ENCODE measurements at places on chromosomes 1 and 21.

DNA sequence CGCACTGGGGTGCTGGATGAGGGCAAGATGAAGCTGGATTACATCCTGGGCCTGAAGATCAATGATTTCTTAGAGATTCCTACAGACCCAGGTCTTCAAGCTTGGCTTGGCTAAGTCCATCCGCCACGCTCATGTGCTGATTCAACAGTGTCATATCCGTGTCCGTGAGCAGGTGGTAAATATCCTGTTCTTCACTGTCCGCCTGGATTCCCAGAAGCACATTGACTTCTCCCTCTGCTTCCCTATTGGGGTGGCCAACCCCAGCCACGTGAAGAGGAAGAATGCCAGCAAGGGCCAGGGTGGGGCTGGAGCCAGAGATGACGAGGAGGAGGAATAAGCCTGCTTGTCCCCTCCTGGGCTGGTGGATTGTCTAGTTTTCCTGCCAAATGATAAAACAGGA is 2.2 kb upstream of the CBR3 start:
- no peak for DNase-seq

GRCh38 chr1:64535938-64536835 is 66.3 kb downstream of the CACHD1 start:
- DNase-seq = no peak

DNA sequence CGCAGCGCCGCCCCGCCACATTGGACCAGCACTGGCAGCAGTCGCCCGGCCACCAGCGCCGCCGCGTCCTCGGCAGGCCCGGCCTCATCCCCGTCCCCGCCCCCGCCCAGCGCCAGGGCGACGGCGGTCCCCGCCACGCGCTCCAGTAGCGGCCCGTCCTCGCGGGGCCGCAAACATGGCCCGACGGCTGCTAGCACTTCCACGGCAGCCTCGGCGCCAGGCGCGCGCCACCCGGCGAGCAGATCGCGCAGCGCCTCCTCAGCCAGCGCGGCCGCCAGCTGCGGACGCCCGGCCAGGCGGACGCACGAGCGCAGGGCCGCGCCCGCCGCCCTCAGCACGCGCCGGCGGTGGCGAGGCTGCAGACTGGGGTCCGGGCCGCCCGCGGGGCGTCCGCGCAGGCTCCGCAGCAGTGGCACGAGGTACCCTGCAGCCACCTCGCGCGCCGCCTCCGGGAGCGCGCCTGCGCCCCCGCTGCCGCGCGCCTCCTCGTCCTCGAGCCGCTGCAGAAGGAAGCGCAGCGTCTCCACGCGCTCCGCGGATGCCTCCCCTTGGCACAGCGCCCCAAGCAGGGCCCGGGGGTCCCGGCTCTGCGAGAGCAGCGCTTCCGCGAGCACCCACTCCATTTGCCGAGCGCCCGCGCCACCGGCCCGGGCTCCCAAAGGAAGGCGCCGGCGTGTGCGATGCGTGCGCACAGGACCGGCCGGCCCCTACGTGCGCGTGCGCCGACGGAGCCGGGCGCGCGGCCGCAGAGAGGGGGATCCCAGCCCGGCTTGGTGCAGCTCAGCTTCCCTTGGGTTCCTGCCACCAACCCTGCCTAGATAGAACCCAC is at the start of gene TARBP1:
Gene TARBP1 (minus strand): TSS at position 699 of the 829 bp plus-strand sequence. CDS start 76 bp downstream, at position 623.
- DNase-seq = peak; percentile 89

- DNase-seq = no peak
Measured at GRCh38 chr1:21624571-21625389, 44.4 kb downstream of the RAP1GAP start.

DNA sequence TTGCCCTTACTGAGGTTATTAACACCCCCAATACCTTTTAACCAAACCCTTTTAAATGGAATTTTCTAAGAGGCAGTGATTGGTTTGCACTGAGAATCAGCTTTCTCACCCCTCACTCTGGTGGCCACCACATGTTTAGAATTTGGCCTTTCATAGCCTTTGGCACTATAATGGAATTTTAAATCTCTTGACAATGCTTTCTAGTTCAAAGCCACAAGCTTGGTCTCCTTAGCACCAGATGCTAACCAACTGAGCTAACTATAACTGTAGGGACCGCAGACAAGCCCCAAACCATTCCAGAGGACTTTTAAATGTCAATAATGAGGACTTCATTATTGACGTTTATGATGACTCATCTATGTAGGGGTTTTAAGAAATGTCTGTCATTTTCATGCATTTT is 238.7 kb upstream of the SNX7 start:
- peak; percentile 20 for DNase-seq

DNA sequence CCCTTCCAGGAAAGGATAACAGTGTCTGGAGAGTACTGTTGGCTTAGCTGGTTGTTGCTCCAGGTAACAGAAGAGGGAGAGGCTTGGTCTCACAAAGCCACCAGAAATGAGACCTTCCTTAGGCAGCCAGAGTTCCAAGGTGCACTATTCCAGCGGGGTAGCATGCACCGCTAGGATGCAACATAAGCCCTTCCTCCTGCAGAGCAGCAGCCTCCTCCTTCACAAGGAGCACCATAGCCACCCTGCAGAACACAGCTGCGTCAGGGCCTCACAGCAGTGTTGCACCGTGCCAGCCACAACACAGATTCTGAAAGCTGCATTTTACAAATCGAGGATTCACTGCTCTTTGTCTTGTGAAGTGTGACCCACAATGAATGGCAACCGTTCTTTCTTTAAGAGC is 142.0 kb downstream of the CLIC6 start:
- no peak for DNase-seq

GRCh38 chr1:229874136-229874535 is 192.9 kb upstream of the GALNT2 start:
- DNase-seq = peak; percentile 6

- peak; percentile 63 for DNase-seq
Measured at GRCh38 chr1:29197590-29197924, 15.9 kb upstream of the SRSF4 start.

DNA sequence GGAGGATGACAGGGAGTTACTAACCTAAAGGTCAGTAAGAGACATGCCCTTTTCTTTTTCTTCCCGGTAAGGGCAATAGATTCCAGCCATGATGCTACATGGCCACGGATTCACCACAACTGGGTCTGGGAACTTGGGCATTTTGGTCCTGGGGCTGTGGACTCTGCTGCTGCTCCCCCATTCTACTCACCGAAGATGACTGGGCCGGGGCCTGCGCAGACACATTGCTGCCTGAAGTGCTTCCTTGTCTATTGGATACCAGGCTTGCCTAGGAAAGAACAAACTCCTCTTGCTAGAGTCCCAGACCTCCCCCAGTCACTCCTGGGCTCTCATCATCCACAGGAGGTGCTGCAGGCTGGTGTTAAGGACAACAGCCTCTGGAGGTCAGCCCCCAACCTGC is 49.9 kb upstream of the A3GALT2 start:
- no peak for DNase-seq

DNA sequence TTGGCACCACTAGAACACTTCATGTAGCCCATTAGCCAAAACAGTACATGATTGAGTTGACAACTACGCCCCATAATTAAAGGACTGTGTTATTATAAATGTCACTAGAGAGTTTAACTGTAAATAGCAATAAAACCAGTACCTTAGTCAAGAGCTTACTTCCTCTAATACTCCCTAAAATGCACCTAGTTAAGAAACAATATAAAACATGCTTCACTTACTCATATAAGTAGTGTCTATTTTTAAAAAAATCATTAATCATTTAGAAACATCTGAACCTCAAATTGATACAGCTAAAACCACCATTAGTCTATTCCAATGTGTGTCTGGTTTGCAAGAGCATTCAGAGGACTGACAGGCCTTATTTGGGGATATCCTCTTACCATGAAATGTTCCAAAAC is 25.3 kb downstream of the PTP4A2 start:
- no peak for DNase-seq

- peak; percentile 68 for DNase-seq
Measured at GRCh38 chr1:154221278-154222001, 685 bp downstream of the UBAP2L start.

Data from foreskin fibroblast (primary cell).